H7 (cell line): ENCODE measurements at places on chromosomes 2 and 18. TPM values are rescaled to one million over a fixed set of nuclear protein-coding genes. Genes with fewer than 3 reads are reported as not detected.

- DNase-seq: no peak
These were observed 123.0 kb downstream of the CYP26B1 start for GRCh38 chr2:72024451-72025175.

GRCh38 chr2:173075056-173075780 is 428 bp upstream of the MAP3K20 start:
- DNase-seq: no peak

DNA sequence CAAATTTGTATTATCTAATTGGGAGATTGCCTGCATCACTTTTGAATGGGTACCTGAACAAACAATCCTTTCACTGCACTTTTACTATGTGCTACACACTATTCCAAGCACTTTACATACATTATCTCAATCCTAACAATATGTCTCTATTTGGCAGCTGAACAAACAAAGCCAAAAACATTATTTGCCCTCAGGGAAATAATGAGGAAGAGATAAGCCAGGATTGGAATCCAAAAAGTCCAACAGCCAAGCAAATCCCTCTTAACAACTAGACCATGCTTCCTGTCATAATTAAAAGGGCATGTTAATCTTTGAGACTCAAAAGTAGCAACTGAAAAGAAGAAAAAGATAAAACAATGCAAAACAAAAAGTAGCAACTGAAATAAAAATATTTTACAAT is 32.1 kb downstream of the RPRD1A start:
- no peak for DNase-seq

GRCh38 chr2:172172513-172173173 is 69.9 kb upstream of the DLX2 start:
- DNase-seq: peak; percentile 95

DNA sequence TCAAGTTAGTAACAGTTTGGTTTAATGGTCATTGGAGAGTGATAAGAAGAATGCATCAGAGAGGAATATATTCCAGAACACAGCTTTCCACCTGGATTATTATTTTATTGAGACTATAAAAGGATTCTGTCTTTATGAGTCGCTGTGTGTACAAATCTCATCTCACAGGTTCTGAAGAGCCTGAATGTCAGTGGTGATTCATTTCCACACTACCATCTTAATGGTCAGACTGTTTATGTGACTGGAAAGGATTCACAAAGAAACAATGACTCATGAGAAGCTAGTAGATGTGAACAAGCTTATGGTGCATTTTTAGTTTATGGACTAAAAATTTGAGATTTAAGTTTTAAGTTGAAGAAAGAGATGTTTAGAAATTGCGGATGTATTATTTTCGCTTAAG is 685.4 kb upstream of the NRXN1 start:
- DNase-seq: no peak

The COX7A2L gene
- total RNA-seq: 149 and 154 TPM in 2 replicates

GRCh38 chr2:181785691-181786344 is 105.5 kb upstream of the NEUROD1 start:
- no peak for DNase-seq

GRCh38 chr2:215136669-215137328 is 1.6 kb downstream of the ABCA12 start:
- no peak for DNase-seq

The UGT1A7 gene
- total RNA-seq: 0.07 TPM in 1 of 2 replicates, not detected in the other

DNA sequence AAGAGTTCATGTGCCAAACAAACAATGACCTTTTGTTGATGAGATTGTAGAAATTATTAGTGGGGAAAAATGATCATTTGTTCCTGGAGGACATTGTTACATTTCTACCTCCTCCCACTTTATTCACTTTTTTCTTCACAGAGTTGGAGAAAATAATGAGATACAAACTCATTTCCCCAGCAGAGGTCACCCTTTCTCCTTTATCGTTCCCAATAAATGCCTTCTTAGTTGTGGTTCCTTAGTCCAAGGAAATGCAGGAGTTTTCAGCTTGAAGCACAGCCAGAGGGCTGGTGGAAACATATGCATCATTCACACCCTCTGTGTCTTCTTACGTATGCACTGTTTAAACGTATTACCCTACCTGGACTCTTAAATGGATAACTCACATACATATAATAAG is 108.8 kb downstream of the SLC4A3 start:
- DNase-seq: peak; percentile 63

DNA sequence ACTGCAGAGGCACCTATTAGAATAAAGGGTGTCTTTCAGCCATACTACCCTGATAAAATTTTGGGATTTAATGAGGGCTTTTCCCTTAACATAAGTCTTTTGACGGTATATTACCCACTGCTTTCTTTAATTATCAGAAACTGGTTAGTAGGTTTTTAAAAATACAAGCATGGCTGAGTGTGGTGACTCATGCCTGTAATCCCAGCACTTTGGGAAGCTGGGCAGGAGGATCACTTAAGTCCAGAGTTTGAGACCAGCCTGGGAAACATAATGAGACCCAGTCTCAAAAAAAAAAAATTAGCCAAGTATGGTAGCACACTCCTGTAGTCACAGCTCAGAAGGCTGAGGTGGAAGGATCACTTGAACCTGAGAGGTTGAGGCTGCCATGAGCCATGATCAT is 16.1 kb downstream of the CPSF3 start:
- DNase-seq: no peak

DNA sequence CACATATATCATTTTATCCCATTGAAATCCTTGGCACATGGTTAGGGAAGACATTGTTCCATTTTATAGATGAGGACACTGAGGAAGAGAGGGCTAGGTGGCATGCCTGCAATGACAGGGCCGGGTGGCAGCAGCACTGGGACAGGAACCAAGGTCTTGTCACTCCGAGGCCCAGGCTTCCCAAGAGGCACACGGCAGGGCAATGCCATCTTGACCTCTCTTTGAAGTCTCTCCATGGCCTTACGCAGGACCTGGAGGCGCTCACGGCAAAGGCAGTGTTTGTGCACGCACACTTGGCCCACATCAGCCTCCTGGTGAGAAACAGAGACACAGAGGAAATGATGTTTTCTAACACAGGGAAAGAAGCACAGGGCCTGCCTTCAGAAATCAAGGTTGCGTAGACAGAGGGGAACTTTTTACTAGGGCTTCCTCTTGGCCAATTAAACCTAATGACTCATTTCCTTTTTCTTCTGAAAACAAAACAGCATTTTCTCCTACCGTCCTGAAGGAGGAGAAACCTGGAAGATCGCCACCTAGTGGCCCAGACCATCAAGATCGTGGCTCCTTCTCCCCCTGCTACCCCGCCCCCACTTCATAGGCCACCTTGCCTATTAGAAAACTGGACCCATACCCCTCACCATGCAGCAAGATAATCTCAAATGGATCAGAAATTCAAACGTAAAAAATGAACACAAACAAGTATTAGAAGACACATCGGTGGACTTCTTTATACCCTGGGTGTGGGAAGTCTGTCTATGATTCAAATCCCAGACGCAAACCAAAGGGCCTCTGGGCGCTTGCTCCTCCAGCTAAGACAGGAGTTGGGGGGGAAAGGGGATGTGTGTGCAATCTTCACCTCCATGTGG is 74.6 kb upstream of the SP3 start:
- DNase-seq: peak; percentile 77

GRCh38 chr2:20635675-20636584 is 15.0 kb downstream of the HS1BP3 start:
- peak; percentile 98 for DNase-seq

- no peak for DNase-seq
These were observed 44.5 kb downstream of the METTL8 start for GRCh38 chr2:171389325-171389724.

- DNase-seq: no peak
These were observed 24.9 kb downstream of the COPS9 start for GRCh38 chr2:240111253-240111652.

The SERPINB8 gene
- total RNA-seq: 0.07 and 1.6 TPM in 2 replicates

DNA sequence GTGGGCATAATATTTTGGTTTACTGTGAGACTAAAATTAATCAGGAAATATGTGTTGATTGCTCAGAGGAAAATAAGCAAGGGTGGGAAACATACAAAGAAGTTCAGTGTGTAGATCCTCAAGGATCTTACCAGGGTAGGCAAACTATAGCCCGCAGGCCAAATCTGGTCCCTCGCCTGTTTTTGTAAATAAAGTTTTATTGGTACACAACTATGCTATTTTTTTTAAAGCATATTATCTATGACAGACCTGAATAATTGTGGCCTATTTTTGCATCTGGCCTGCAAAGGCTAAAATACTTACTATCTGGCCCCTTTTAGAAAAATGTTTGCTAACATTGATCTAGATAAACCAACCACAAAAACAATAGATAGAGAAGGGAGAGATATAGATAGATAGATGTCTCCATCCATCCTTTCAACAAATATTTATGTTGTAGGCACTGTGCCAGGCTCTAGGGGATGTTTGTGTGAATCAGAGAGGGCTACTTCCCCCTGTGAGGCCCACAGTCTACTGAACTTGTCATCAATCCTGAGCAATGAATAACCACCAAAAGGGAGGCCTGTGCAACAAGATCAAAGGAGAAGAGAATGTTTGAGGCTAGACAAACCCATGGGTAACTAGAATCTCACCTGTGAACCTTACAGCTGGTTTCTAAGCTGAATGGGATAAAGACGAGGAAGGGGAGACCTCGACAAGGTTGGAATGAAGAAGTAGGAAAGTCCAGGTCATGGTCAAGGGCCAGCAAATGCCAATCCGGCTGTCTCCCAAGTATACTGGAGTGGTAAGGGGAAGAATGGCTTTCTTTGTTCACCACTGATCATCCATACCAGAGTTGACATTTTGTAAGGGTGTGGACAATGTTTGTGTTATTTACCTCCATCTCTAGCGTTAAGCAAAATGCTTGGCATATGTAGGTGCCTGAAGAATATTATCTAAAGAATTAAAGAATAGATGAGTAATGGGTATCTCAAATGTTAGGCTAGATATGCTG is 23.6 kb downstream of the ALPK2 start:
- DNase-seq: no peak

The TUBA3E gene
- total RNA-seq: not detected in 2 replicates

The SKA1 gene
- 29.2 and 33.9 TPM in 2 replicates for total RNA-seq

DNA sequence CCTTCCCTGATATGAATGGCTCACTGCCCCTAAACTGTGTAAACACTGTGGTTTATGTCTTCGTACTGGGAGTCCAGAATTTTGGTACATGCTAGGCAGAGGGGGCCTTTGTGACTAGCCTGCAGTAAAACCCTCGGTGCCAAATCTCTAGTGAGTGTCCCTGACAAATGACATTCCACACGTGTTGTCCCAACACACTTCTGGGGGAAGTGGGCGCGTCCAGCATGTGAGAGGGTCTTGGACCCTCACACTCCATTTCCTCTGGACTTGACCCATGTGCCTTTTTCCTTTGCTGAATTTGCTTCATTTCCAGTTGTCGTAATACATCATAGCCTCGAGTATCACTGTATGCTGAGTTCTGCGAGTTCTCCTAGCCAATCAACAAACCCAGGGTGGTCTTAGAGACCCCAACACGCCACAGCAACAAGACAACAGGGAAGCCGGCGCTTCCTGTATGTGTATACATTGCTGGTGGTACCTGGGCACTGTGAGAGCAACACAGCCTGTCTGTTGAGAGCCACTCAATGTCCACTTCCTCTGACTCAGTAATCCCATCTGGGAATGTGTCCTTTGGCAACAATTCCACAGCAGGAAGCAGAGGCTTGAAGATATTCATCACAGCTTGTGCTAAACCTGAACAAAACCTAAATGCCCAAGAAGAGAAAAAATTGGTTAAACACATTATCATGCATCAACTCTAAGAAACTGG is 26.9 kb upstream of the SLC66A3 start:
- no peak for DNase-seq

The SYT4 gene
- 0.11 and 1.3 TPM in 2 replicates for total RNA-seq

The ZEB2 gene
- total RNA-seq: 4.9 and 6.3 TPM in 2 replicates

The SPOPL gene
- 5.1 and 7.8 TPM in 2 replicates for total RNA-seq

GRCh38 chr2:37982147-37982582 is 57.1 kb downstream of the RMDN2 start:
- peak; percentile 52 for DNase-seq

DNA sequence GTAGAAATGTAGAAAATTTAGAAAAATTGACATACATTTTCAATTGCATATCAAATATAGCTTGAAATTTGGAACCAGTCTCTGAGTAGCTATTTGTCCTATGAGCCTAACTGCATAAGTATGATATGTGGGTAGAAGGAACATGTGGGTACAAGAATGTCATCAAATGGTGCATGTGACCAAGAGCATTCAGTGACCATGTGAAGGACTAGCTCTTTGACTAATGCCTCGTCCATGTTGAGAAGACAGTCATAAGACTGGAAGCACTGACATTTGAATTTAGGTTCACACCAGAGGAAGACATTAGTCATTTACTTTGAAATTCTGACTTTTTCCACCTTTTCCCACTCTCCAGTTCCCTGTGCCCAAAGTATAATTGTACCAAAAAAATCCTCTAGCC is 12.6 kb downstream of the MRPL44 start:
- DNase-seq: no peak

DNA sequence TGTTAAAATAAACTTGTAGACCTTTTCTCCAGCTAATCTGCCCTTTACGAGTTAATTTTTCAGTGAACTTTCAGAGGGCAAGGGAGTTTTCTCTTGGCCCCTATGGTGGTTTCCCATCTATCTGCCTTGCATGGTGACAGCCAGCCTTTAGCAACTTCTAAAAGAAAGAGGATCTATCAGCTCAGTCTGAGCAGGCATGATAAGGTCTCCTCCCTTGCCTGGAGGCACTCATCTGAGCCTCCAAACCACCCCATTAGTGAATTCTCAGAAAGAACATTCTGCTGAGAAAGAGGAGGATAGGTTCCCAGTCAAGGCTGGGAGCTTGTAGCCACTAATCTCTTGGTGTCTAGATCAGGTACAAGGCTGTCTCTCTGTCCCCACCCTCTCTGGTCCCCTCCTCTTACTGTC is 10.7 kb upstream of the GYPC start:
- no peak for DNase-seq

The POTEC gene
- total RNA-seq: not detected in 2 replicates

DNA sequence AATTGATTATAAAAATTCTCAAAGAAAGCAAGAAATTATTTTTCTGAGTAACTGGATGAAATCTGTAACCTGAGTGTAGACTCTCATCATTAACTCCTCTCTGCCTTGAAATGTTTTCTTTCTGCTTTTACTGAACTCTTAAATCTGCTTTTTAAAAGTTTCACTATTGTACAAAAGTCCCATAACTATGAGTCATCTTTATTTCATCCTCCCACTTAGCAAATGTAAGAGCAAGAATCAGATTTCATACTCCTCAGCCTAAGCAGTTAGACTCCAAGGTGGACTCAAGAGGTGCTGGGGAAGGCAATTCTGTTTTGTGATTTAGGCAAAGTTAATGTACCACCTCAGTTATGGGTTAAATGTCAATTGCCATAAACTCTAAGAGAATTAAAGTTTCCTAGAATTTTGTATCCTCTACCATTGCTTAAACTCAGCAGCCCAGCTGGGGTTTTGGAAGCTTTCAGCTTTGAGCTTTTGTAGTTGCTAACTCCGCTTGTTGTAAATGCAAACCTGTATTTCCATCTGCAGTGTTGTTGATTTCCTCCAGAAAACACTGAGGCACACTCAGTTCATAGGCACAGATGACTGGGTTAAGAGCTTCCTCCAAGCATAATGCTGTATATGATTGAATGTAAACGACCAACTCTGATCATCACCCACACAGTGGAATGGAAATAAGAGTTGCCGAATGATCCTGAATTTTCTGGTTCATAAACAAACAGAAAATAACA is 268.8 kb downstream of the ARHGAP15 start:
- no peak for DNase-seq
